Spinal cord (tissue), 10 donors: ENCODE measurements at places on chromosomes 16 and 17. TPM values are rescaled to one million over a fixed set of nuclear protein-coding genes. Genes with fewer than 3 reads are reported as not detected.
A peak's percentile ranks its signal among the peaks of the same experiment; 100 is the strongest.

- no peaks in the 10 kb centered on the region for H3K36me3 ChIP-seq
- no peak for DNase-seq
- no peak within 1 kb of the TSS for H3K27ac ChIP-seq
- H3K27me3 ChIP-seq, result no peaks in the 10 kb centered on the region
Measured at GRCh38 chr17:41518789-41519449, at the start of gene KRT15. Gene KRT15, minus strand, starts transcription at chr17:41518890. Its CDS starts 63 bp downstream, at chr17:41518827.

DNA sequence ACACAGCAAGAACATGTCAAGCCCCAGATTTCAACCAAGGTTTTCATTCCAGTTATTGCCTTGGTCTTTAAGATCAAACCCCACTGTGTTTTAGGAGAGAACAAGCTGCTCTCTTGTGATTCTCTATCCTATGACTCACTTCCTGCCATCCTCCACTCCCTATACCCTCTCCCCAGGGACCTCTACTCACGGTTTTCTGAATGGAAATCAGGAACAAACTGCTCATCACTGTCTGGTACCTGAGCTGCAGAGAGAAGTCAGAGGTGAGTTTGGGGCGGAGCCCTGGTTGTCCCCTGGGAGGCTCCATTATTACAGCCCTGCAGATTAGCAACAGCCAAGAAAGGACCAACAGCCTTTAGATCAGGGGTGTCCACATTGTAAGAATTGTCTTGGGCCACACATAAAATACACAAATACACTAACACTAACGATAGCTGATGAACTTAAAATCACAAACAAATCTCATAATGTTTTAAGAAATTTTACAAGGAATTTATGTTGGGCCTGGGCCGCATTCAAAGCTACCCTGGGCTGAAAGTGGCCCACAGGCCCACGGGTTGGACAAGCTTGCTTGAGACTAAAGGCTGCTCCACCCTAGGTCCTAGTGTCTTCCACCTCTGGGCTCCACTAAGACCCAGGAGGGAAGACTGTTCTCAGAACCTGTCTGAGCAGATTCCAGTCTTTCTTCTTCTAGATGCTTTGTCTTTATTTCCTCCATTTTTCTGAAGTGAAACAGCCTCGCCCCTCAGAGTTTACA lies 9.7 kb downstream of the ETV4 start:
- H3K4me1 ChIP-seq, result peaks cover 12% of the 10 kb centered on the region
- no peak for DNase-seq
- H3K27me3 ChIP-seq, result no peaks in the 10 kb centered on the region
- H3K4me3 ChIP-seq, result no peak overlapping the region
- peaks cover 11% of the 10 kb centered on the region for H3K36me3 ChIP-seq

- peaks cover 17% of the 10 kb centered on the region for H3K36me3 ChIP-seq
- peaks cover 3% of the 10 kb centered on the region for H3K27me3 ChIP-seq
- H3K27ac ChIP-seq, result peak within 1 kb of the TSS; percentile 83
- peak within 1 kb of the TSS; percentile 89 for H3K4me3 ChIP-seq
- DNase-seq, result peak; percentile 98
Measured at GRCh38 chr17:44344939-44345453, at the start of gene GRN. Gene GRN, plus strand, starts transcription at chr17:44345302. Its CDS starts 3,863 bp downstream, at chr17:44349165.

DNA sequence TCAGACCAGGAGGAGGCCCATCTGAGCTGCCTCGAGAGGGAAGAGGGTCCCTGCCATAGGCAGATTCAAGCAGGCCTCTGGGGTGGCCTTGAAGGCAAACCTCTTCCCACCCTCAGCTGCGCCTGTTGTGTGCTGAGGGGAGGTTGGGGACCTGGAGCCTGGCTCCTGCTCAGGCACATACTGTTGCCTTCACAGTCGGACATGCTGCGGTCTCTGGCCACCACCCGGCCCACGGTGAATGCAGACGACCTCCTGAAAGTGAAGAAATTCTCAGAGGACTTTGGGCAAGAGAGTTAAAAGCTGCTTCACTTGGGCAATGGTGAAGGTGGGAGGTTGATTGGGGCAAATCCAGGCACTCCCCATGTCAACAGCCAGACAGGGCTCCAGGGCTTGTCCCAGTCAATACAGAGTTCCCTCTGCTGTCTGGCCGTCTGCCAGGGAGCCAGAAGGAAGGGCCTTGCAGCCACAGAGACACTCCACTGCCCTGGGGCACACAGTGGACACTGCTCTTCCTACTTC lies 6.3 kb downstream of the PDF start:
- no peak overlapping the region for H3K27ac ChIP-seq
- no peaks in the 10 kb centered on the region for H3K27me3 ChIP-seq
- no peak for DNase-seq

DNA sequence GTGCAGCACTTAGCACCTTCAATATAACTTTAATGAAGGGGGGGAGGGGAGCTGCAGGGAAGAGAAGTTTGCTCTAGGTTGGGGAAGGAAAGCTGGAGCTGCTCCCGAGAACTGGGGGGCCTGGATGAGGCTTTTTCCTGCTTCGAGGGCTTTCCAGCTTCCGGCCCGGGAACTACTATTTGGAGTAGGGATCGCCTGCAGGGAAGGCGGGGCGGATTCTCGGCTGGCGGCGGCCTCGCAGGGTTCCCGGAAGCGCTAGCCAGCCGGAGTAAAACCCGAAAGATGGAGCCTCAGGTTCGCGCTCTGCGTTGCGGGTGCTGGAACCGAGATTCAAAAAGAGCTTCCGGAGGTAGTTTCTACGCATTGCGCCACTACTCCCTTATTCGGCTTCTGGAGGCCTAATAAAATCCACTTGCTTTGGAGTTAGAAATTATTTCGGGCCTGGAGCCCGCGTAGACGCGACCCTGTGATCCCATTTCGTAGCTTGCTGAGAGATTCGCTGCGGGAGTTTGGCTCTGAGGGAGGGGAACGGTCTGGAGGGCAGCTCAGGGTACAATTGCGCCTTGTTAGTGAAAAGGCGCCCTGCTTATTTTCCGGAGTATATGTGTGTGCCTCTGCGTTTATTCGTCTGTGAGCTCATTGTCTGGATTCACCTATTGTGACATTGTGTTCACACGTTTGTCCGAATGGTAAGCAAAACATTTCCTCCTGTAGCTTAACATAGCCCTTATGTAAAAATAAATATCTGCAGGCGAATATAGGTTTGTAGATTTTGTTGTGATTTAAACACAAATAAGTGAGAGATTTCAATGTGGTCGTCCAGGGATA lies 652 bp downstream of the PRAC2 start:
- no peak overlapping the region for H3K27ac ChIP-seq
- no peak overlapping the region for H3K4me3 ChIP-seq
- peaks cover 52% of the 10 kb centered on the region for H3K4me1 ChIP-seq
- DNase-seq, result no peak

GRCh38 chr16:30375864-30376263 lies 1.3 kb downstream of the MYL11 start:
- peaks cover 6% of the 10 kb centered on the region for H3K36me3 ChIP-seq
- H3K4me1 ChIP-seq, result peaks cover 47% of the 10 kb centered on the region
- no peak overlapping the region for H3K27ac ChIP-seq

DNA sequence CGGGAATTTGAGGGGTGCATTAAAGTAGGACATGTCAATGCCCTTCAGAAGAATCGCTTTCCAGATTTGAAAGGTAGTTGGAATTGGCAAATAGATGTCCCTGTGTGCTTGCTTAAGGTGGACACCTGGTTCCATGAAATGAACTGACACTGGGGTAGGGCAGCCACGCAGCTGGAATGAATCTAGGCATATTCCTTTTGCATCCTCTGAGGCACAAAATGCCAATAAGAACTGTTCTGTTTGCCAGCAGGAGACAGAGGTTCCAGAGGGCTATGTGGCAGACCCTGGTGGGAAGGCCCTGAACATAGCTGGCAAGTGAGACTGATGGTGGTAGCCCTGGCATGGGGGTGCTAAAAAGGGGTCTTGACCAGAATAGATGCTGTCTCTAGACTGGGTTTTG lies 61.5 kb downstream of the SLC6A2 start:
- H3K4me3 ChIP-seq, result no peak overlapping the region
- no peaks in the 10 kb centered on the region for H3K36me3 ChIP-seq
- no peaks in the 10 kb centered on the region for H3K4me1 ChIP-seq
- H3K27ac ChIP-seq, result no peak overlapping the region
- no peak for DNase-seq

GRCh38 chr17:17975436-17975835 lies 2.8 kb downstream of the DRC3 start:
- no peak overlapping the region for H3K27ac ChIP-seq
- peaks cover 18% of the 10 kb centered on the region for H3K36me3 ChIP-seq
- no peak for DNase-seq
- H3K4me1 ChIP-seq, result peaks cover 15% of the 10 kb centered on the region

- no peak overlapping the region for H3K4me3 ChIP-seq
- H3K4me1 ChIP-seq, result peaks cover 29% of the 10 kb centered on the region
- no peak overlapping the region for H3K27ac ChIP-seq
- H3K27me3 ChIP-seq, result peaks cover 2% of the 10 kb centered on the region
- H3K36me3 ChIP-seq, result no peaks in the 10 kb centered on the region
- DNase-seq, result no peak
Measured at GRCh38 chr17:39096508-39097149, 54.8 kb downstream of the PLXDC1 start.

DNA sequence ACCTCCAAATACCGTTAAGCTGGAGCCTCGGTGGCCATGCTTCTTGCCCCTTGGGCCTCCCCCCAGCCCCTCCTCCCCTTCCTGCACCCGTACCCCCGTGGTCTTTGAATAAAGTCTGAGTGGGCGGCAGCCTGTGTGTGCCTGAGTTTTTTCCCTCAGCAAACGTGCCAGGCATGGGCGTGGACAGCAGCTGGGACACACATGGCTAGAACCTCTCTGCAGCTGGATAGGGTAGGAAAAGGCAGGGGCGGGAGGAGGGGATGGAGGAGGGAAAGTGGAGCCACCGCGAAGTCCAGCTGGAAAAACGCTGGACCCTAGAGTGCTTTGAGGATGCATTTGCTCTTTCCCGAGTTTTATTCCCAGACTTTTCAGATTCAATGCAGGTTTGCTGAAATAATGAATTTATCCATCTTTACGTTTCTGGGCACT lies 928 bp downstream of the HBA1 start:
- DNase-seq, result no peak
- H3K4me3 ChIP-seq, result no peak overlapping the region
- H3K27me3 ChIP-seq, result peaks cover 54% of the 10 kb centered on the region
- no peak overlapping the region for H3K27ac ChIP-seq
- H3K36me3 ChIP-seq, result no peaks in the 10 kb centered on the region
- H3K4me1 ChIP-seq, result peaks cover 26% of the 10 kb centered on the region

DNA sequence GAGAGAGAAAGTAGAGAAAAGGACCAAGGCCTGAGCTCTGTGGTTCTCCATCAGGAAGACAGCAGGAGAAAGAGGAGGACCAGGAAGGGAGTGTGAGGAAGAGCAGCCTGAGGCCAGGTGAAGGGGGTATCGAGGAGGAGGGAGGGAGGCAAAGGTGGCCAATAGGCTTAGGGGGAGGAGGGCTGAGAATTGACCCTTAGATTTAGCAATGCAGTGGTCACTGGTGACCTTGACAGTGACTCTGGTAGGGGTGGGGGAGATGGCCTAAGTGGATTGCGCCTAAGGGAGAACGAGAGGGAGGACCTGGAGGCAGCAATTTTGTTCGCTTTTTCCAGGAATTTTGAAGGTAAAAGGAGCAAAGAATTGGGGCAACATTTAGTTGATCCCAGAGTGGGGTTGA lies 5.4 kb upstream of the NAGS start:
- H3K4me1 ChIP-seq, result peaks cover 11% of the 10 kb centered on the region
- no peaks in the 10 kb centered on the region for H3K36me3 ChIP-seq
- H3K4me3 ChIP-seq, result no peak overlapping the region
- peaks cover 39% of the 10 kb centered on the region for H3K27me3 ChIP-seq
- DNase-seq, result no peak

- no peaks in the 10 kb centered on the region for H3K36me3 ChIP-seq
- no peak for DNase-seq
Measured at GRCh38 chr17:72360386-72360940, 239.6 kb downstream of the SOX9 start.

DNA sequence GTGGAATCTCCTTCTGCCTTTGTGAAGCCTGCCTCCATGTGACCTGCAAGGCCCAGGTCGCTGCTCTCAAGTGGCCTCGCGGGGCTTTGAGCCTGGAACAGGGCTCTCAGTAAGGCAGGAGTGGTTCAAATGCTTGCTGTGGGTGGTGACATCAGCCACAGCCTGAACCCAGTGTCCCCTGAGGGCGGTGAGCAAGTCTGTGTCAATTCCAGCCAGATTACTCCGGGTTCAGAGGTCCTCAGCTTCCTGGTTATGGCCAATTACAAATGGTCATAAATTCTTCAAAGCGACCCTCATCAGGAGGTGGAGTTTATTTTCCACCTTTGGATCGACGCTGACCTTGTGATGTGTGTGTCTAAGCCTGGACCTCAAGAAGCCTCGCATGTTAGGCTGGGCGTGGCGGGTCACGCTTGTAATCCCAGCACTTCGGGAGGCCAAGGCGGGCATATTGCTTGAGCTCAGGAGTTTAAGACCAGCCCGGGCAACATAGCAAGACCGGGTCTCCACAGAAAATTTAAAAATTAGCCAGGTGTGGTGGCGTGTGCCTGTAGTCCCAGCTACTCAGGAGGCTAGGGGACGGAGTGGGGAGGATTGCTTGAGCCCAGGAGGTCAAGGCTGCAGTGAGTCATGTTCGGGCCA lies 17.3 kb downstream of the LGALS3BP start:
- H3K4me1 ChIP-seq, result peaks cover 9% of the 10 kb centered on the region
- no peaks in the 10 kb centered on the region for H3K27me3 ChIP-seq
- no peak overlapping the region for H3K4me3 ChIP-seq
- no peak overlapping the region for H3K27ac ChIP-seq
- H3K36me3 ChIP-seq, result peaks cover 11% of the 10 kb centered on the region

DNA sequence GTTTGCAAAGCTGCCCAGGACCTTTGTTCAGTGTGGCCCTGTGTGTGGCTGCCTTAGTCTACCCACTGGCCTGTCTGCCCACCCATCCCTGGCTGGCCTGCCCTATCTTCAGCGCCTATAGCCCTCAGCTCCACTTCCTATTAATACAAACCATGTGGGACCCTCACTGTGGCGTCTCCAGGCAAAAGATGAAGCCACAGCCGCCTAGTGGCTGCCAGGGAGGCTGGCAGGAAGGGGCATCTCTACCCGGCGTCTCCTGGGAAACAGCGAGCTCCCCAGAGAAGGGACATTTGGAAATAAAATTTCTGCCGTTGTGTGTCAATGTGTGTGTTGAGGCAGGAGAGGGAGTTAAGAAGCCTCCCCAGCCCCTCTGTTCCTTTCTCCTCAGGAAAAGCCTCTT lies 31.5 kb downstream of the NEUROD2 start:
- no peak overlapping the region for H3K27ac ChIP-seq
- H3K36me3 ChIP-seq, result no peaks in the 10 kb centered on the region
- no peak overlapping the region for H3K4me3 ChIP-seq
- peak; percentile 88 for DNase-seq
- peaks cover 45% of the 10 kb centered on the region for H3K4me1 ChIP-seq
- H3K27me3 ChIP-seq, result no peaks in the 10 kb centered on the region

GRCh38 chr16:7233975-7234374 lies 98.7 kb upstream of the RBFOX1 start:
- no peak overlapping the region for H3K27ac ChIP-seq
- no peaks in the 10 kb centered on the region for H3K27me3 ChIP-seq
- no peak for DNase-seq
- no peaks in the 10 kb centered on the region for H3K4me1 ChIP-seq
- no peak overlapping the region for H3K4me3 ChIP-seq

GJC1 gene
- 17.9 TPM for total RNA-seq

UNC13D gene
- total RNA-seq, result 4.0 TPM

DDX52 gene
- 33.2 TPM for total RNA-seq

TNP2 gene
- not detected for total RNA-seq
